Activated CD4-positive, alpha-beta T cell treated with anti-CD3 and anti-CD28 coated beads, Interleukin-2, amount 50 U/mL, for 48 hours (primary cell): ENCODE measurements at places on chromosomes 6 and 20.

- DNase-seq, result no peak
Measured at GRCh38 chr6:71080826-71081225, 124.0 kb upstream of the B3GAT2 start.

DNA sequence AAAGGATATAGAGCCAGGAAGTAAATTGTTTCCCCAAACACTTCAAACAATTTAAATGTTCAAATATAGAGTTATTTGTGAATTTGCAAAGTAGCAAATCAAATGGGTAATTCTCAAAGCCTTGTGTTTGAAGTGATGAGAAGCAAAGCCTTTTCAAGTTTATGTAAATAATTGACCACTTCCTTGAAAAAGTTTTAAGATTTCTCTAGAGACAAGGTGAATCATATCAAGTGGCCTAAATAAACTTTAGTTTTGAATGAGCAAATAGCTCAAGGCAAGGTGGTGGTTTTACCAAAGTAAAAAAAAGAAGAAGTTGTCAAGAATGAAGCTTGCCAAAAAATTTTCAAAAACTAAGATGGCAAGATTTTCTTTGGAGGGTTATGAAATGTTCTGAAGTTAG is 42.6 kb upstream of the IFNGR1 start:
- DNase-seq, result no peak

GRCh38 chr6:36020154-36020553 is 4.3 kb downstream of the SLC26A8 start:
- no peak for DNase-seq

GRCh38 chr6:150099953-150100352 is 31.0 kb upstream of the ULBP3 start:
- DNase-seq, result no peak

DNA sequence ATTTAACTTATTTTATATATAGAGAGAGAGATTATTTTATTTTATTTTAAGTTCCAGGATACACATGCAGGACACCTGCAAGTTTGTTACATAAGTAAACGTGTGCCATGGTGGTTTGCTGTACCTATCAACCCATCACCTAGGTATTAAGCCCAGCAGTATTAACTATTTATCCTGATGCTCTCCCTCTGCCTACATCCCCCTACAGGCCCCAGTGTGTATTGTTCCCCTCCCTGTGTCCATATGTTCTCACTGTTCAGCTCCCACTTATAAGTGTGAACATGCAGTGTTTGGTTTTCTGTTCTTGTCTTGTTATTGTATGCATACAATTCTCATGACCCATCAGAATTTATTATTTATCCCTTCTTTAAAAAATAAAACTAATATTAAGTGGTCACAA is 34.6 kb downstream of the FKBP1C start:
- DNase-seq, result no peak

DNA sequence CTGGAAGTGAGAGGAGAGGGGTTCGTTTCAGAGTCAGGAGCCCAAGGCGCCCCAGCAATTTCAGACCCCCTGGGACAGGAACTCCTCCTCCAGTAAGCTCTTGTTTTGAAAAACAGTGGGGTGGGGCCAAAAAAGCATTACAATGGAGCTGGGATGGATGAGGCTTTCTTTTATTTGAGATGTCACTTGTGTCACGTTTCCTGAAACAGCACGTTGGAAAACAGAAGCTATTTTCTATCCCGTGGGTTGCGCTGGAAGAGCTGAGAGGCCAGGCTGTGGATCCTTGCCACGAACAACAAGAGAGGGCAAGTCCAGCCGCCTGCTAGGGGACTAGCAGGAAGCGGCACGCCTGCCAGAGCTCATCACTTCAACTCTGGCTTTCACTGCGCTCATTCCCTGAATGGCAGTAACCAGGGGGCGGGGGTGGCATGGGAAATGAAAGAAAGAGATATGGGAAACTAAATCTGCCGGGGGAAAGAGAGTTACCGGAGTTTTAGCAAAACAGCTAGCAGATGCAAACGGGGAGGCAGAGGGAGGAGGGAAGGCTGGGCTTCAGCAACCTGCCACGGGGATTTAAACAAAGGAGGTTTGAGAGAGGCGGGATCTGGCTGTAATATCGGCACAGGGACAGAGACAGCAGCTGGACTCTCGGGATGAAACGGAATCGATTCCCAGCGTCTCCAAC is 34.6 kb downstream of the GCNT2 start:
- DNase-seq, result no peak

DNA sequence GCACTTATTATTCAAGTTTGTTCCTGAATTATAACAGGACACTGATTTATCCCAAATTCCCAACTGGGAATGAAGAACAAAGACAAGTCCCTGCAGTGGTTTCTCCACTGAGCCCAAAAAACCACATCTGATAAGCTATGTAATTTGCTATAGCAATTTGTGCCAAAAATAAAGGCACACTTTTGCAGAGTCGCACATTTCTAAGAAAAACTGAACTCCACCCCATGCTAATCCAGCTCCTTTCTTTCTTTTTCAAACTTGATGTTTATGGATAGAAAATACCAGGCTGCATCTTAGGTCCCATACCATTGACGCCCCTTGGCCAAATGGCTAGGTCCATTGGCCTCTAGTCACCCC is 170.2 kb upstream of the CITED2 start:
- DNase-seq, result no peak

GRCh38 chr6:41583565-41583964 is 37.4 kb downstream of the FOXP4 start:
- DNase-seq, result no peak

- DNase-seq, result no peak
Measured at GRCh38 chr20:23118144-23118543, 32.0 kb upstream of the CD93 start.

DNA sequence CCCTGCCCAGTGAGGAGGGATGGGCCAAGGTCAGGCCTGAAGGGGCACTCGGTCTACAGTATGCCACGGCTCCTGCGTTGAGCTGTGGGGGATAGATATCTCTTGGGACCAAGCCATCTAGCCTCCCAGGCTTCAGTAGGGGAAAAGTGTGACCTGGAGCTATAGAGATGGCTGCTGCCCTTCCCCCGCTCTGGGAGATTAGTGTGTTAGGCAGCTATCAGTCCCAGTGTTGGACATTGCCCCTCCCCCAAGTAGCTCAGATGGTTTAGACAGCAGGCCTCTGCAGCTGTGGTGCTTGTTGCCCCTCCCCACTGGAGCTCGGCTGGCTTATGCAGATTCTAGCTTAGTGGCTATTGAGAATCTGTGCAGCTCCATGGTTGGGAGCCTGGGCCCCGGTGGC is 56.8 kb downstream of the KHDRBS2 start:
- DNase-seq, result no peak

GRCh38 chr20:3133155-3133554 is 26.5 kb downstream of the FASTKD5 start:
- no peak for DNase-seq

GRCh38 chr6:11251553-11252360 is 19.3 kb upstream of the NEDD9 start:
- no peak for DNase-seq

DNA sequence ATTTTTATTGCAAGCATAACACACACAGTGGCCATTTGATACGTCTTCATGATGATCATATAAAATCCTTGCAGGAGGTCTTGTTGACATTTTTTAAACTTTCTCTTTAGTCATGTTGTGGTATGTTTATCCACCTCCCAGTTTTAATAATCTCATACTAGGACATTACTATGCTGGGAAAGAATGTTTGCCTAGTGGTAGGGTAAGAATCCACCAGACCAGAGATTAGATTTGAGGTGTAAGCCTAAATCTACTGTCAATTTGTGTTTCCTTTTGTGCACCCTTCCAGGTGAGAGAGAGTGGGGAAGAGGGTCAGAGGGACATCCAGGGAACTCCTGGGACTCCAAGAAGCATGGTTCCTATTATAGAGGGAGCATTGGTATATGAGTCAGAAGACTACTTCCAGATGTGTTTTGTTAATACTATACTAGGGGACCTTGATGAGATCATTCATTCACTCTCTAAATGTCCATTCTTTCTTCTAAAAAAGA is 298.3 kb upstream of the SASH1 start:
- DNase-seq, result no peak

DNA sequence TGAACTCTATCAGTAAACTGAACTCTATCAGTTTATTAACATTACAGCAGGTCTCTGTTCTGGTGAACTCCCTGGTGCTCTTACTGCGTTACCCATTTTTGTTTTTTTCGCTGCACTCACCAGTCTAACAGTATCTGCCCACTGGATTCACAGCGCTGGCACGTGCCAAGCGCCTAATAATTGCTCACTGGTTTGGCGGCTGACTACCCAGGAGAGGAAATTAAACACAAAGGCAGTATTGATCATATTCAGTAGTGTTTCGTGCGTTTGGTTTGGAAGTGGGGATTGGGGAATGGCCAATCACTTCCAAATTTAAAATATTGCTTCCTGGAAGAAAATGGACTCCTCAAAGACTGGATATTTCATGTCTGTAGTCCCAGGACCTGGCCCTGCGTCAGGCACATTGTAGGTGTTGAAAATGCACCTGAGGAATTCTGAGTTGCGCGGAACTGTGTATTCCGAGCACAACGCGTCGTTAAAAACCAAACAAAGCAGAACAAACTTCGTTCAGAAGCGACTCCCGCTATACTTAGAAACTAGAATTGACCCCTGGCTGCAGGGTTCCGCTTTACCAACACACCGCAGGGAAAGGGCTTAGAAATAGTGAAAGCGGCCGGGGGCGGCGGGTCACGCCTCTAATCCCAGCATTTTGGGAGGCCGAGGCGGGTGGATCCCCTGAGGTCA is 1.1 kb upstream of the RPS12 start:
- peak; percentile 70 for DNase-seq

- DNase-seq, result no peak
Measured at GRCh38 chr6:113695516-113695915, 161.6 kb upstream of the MARCKS start.

DNA sequence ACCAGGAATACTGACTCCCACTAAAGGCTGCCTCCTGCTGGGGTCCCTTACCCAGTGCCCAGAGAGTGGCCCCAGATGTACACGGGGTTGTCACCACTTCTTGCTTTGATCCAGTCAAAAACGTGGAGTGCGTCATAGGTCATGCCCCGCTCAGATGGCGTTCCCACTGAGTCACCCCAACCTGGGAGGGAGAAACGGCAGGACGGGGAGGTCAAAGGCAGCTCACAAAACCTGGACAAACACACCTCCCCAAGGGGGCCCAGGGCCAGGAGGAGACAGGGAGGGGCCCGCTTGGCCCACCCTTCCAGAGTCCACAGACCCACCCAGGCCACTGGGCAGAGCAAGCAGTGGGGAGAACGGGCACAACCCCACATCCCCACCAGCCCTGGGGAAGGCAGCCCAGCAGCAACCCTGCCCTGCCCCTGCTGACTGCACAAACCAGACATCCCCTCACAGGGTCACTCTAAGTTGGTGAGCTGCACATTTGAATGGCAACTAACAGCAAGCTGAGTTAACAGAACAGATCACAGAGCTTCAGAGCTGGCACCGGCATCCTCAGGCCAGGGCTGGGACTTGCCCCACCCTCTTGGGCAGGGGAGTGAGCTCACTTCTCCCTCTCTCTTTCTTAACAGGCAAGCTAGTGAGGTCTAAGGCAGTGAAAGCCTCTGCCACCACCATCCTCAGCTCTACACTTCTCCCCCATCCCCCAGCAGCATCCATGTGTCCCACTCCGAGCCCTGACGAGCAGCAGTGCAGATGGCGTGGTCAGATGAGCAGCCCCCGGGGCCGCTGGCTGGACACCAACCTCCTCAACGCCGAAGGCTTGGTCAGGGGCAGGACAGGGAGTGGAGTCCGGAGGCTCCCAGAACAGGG is 61.7 kb downstream of the PYGB start:
- peak; percentile 26 for DNase-seq

GRCh38 chr6:32203426-32204267 is 11.2 kb upstream of the GPSM3 start:
- no peak for DNase-seq

DNA sequence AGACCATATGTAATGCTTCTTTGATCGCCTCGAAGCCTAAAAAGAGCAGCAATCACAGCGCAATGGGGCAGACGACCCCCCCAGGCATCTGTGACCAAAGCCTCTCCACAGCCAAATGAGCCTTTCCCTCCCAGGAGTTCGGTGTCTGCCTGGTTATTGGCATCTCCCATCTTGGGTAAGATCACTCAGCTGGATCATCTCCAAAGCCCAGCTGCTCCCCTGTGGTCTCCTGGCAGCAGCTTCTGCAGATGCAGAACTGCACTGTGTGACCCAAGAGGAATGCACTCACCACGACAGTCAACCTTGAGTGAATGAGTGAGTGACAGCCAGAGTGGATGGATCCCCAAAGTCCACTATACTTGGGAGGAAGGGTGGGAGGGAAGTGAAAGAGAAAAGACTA is 44.8 kb upstream of the IYD start:
- no peak for DNase-seq

GRCh38 chr6:23213651-23214050 is 644.3 kb downstream of the HDGFL1 start:
- no peak for DNase-seq

- no peak for DNase-seq
Measured at GRCh38 chr6:152135755-152136448, 328.4 kb downstream of the ESR1 start.

DNA sequence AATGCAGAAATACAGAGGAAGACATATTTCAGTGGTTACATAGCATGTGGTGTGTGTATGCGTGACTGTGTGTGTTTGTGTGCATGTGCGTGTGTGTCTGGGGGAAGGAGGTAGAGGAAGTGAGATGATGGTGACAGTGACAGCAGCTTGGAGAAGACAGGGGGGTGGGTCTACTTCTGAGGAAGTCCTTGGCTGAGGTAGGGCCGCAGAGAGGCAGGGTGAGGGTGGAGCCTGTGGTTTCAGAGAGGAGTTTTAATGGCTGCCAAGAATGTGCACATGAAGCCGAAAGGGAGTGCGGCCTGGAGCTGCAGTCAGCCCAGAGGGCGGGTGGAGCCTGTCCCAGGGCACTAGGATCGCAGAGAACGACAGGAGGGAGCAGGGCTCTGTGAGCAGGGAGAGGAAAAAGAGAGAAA is 22.7 kb upstream of the RNF24 start:
- peak; percentile 81 for DNase-seq

- no peak for DNase-seq
Measured at GRCh38 chr6:79764747-79765146, 133.6 kb downstream of the SH3BGRL2 start.

GRCh38 chr6:82240186-82240585 is 7.4 kb downstream of the IBTK start:
- DNase-seq, result no peak

DNA sequence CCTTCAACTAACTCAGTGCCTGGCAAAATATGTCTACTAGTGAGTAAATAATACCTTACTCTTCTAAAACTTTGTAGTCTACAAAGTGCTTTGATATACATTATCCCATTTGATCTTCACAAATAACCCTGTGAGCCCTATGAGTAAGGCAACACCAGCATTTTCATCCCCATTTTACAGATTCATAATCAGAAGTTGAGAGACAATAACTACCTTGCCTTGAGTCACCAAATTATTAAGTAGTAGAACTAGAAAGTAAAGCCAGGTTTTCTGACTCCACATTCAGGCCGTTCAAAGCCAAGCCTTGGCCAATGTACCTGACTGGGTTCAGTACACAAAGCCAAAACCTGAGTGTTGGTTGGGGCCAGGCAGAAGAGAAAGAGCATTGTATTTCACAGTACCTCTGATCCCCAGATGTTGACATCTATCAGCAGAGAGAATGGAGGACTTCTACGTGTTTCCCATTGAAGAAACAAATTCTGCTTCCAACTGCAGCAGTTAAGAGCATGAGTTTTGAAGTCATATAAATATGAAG is 111.3 kb upstream of the LGSN start:
- no peak for DNase-seq

GRCh38 chr20:21526776-21527175 is 12.9 kb upstream of the NKX2-2 start:
- no peak for DNase-seq

GRCh38 chr6:136793363-136793762 is 1.1 kb upstream of the MAP3K5 start:
- no peak for DNase-seq
